ENCODE measurements at places on chromosomes 4 and X.
A peak's percentile ranks its signal among the peaks of the same experiment; 100 is the strongest.

- DNase-seq: no peak
- H3K27me3 ChIP-seq: no peaks in the 10 kb centered on the region
- no peak overlapping the region for H3K27ac ChIP-seq
- no peaks in the 10 kb centered on the region for H3K4me1 ChIP-seq
- H3K4me3 ChIP-seq: no peak overlapping the region
These were observed 37.8 kb upstream of the PSAPL1 start for GRCh38 chr4:7472442-7473013.

GRCh38 chrX:133561251-133561650 is 146.0 kb upstream of the GPC4 start:
- no peak for DNase-seq
- H3K27me3 ChIP-seq: no peaks in the 10 kb centered on the region
- no peak overlapping the region for H3K27ac ChIP-seq
- no peaks in the 10 kb centered on the region for H3K4me1 ChIP-seq

DNA sequence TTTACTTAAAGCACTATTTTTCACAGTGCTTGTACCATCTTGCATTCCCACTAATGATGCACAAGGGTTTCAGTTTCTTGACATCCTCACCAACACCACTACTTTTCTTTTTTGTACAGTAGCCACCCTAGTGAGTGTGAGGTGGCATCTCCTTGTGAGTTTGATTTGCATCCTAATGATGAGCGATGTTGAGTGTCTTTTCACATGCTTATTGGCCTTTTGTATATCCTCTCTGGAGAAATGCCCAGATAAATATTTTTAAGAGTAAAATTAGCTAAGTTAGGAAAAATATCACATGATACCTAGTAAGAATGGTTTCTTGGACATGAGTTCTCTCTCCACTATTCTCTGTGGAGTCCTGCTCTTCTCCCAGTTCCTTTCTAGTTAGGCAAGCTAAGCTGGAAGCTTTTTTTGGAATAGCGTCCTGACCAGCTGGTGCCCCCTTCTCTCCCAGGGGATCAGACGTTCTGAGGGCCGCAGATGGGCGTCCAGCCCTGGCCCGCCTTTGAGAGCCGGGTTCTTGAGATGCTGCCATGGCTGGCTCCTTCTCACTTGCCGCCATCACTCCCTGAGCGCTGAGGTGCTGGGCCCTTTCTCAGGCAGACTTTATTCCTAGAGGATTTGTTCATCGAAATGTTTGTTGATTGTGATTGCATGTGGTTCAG is 132.1 kb downstream of the ARHGAP10 start:
- no peak overlapping the region for H3K27ac ChIP-seq
- DNase-seq: no peak
- H3K36me3 ChIP-seq: peaks cover 3% of the 10 kb centered on the region
- no peak overlapping the region for H3K4me3 ChIP-seq
- H3K27me3 ChIP-seq: no peaks in the 10 kb centered on the region
- no peaks in the 10 kb centered on the region for H3K4me1 ChIP-seq

DNA sequence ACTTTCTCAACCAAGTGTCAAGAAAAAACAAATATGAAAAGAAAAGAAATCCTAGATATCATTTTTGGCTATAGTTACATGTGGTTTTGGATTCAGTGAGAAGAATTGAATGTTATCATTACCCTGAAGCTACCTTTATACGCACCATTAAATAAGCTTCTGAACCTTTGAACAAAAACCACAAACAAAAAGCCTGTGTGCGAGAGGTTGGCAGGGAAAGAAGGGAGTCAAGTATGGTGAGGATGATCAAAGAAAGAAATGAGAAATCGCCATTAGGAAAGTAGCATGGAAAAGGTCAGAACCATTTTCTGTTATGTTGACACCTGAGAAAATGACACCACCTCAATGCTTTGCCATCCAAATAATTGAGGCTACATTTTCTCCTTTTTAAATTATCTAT is 1.2 kb upstream of the SLC7A11 start:
- H3K4me3 ChIP-seq: no peak overlapping the region
- no peaks in the 10 kb centered on the region for H3K36me3 ChIP-seq
- H3K4me1 ChIP-seq: peaks cover 14% of the 10 kb centered on the region

GRCh38 chr4:10656988-10657387 is 27.6 kb downstream of the CLNK start:
- H3K36me3 ChIP-seq: no peaks in the 10 kb centered on the region
- no peak overlapping the region for H3K4me3 ChIP-seq
- no peak for DNase-seq
- H3K27ac ChIP-seq: no peak overlapping the region
- no peaks in the 10 kb centered on the region for H3K27me3 ChIP-seq

- H3K36me3 ChIP-seq: no peaks in the 10 kb centered on the region
- H3K4me3 ChIP-seq: no peak overlapping the region
- no peaks in the 10 kb centered on the region for H3K4me1 ChIP-seq
- H3K27me3 ChIP-seq: no peaks in the 10 kb centered on the region
These were observed 567.7 kb downstream of the KCNIP4 start for GRCh38 chr4:21380861-21381260.

DNA sequence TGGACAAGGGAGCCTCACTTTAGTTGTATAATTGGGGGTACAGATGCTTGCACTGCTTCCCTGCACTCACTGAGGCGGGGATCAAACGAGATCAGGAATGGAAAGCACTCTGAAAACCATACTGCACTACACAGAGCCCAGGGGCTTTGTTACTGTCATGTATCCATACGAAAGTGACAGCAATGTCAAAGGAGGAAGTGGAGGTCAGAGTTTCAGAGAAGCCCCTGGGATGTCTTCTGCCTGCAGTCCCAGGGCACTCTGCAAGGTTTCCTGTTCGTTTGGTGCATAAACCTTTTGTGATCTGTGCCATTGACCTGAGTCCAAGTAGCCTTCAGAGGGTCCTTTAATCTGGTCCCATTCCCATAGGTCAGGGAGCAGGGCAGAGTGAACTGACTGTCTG is 31.2 kb downstream of the RNF175 start:
- DNase-seq: no peak
- H3K36me3 ChIP-seq: no peaks in the 10 kb centered on the region
- H3K27me3 ChIP-seq: no peaks in the 10 kb centered on the region
- no peaks in the 10 kb centered on the region for H3K4me1 ChIP-seq
- H3K27ac ChIP-seq: no peak overlapping the region

GRCh38 chrX:154012336-154012991 is 7.2 kb downstream of the IRAK1 start:
- peaks cover 14% of the 10 kb centered on the region for H3K4me1 ChIP-seq
- peak overlapping the region; percentile 11 for H3K27ac ChIP-seq
- H3K4me3 ChIP-seq: no peak overlapping the region
- H3K36me3 ChIP-seq: peaks cover 23% of the 10 kb centered on the region
